ENCODE measurements at places on chromosomes 11 and 22. TPM values are rescaled to one million over a fixed set of nuclear protein-coding genes. Genes with fewer than 3 reads are reported as not detected.
A peak's percentile ranks its signal among the peaks of the same experiment; 100 is the strongest.

DNA sequence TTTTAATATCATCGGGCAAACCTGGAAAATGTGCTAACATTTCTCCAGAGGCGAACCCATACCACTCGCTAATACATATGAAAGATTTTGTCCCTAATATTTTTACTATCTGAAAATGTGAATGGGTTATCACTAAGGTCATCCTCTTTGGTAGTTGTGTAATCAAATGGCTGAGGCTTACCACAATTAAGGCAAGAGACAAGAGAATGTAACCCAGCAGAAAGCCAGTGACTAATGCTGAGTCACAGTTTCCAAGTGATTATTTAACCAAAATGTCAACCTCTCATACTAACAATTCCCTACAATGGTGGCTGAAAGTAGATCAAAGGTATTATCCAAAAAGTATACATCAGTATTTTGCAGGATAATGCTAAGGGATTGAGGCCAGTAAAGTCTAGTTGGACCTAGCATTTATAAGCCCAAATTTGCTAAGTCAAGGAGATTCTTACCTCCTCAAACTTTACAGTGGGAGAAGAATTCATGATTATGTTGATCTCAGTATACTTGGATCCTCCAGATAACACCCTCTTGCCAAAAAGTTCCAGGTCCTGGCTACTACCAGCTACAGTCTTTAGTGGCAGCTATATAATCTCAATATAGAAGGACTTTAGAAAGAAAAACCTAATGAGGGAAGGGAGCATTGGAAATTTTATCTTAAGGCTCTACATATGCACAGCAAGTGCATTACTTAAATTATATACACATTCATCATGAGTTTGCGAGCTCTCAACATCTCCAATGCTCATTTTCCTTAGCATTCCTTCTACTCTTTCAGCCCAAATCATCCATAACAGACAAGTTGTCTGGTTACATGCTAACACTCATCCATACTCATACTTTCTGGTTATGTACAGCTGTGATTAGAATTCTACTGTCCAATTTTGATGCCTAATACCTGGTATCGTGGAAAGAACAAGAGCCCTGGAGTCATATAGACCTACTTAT lies 25.4 kb downstream of the SIK3 start:
- no peak for DNase-seq
- H3K27me3 ChIP-seq, result no peaks in the 10 kb centered on the region
- peaks cover 45% of the 10 kb centered on the region for H3K4me1 ChIP-seq
- H3K27ac ChIP-seq, result no peak overlapping the region
- no peaks in the 10 kb centered on the region for H3K36me3 ChIP-seq

DNA sequence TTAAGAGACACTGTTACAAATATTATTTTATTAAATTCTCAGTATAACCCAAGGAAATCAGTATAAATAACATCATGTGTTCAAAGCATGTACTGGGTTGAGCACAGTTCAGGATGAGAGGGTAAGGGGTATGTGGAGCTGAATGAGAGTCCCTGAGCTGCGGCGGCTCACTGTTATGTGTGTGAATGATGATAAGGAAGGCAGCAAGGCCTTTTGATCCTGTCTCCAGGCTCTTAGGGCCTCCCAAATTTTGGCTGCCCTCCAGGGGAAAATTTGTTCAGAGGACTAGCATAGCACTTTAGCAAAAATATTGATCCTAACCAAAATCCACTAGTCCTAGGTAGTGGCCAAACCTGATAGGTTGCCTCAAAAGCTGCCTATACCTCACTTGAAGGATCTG lies 86.1 kb upstream of the SPON1 start:
- DNase-seq, result no peak
- H3K4me1 ChIP-seq, result no peaks in the 10 kb centered on the region
- H3K27me3 ChIP-seq, result no peaks in the 10 kb centered on the region
- no peak overlapping the region for H3K27ac ChIP-seq
- H3K4me3 ChIP-seq, result no peak overlapping the region

The HTR3B gene
- not detected for total RNA-seq

GRCh38 chr11:123434262-123434661 lies 4.2 kb downstream of the GRAMD1B start:
- H3K4me1 ChIP-seq, result peaks cover 4% of the 10 kb centered on the region
- H3K36me3 ChIP-seq, result no peaks in the 10 kb centered on the region

- H3K27ac ChIP-seq, result peak overlapping the region; percentile 88
- no peak for DNase-seq
- H3K4me3 ChIP-seq, result peak overlapping the region; percentile 93
- H3K27me3 ChIP-seq, result no peaks in the 10 kb centered on the region
- peaks cover 30% of the 10 kb centered on the region for H3K4me1 ChIP-seq
These were observed 3.4 kb downstream of the PHF21A start for GRCh38 chr11:46117842-46118241.
